Epithelial cell of umbilical artery (primary cell): ENCODE measurements at places on chromosomes 1 and 21. TPM values are rescaled to one million over a fixed set of nuclear protein-coding genes. Genes with fewer than 3 reads are reported as not detected.

DUSP10 gene
- 1.9 and 4.1 TPM in 2 replicates for total RNA-seq

BEND5 gene
- not detected in 2 replicates for total RNA-seq

SPRR2G gene
- total RNA-seq = not detected in 2 replicates

CDC42BPA gene
- 71.8 and 83.9 TPM in 2 replicates for total RNA-seq

REN gene
- under 0.01 TPM in 1 of 2 replicates, not detected in the other for total RNA-seq

NBPF10 gene
- 0.65 and 0.91 TPM in 2 replicates for total RNA-seq

LCE2C gene
- not detected in 2 replicates for total RNA-seq

C1QTNF12 gene
- total RNA-seq = 0.32 and 0.76 TPM in 2 replicates

EFCAB14 gene
- 34.1 and 46.7 TPM in 2 replicates for total RNA-seq

ARHGEF16 gene
- total RNA-seq = 0.32 and 0.46 TPM in 2 replicates

C1orf74 gene
- 2.9 and 4.1 TPM in 2 replicates for total RNA-seq

CD247 gene
- total RNA-seq = not detected in 2 replicates

LDLRAD1 gene
- not detected in 2 replicates for total RNA-seq
